Activated naive CD8-positive, alpha-beta T cell treated with anti-CD3 and anti-CD28 coated beads, Interleukin-2, amount 10 ng/mL, durations not matched to agents 7 days and 5 days (primary cell): ENCODE measurements at places on chromosomes 4 and X. TPM values are rescaled to one million over a fixed set of nuclear protein-coding genes. Genes with fewer than 3 reads are reported as not detected.

The PAGE1 gene
- total RNA-seq = not detected

The OTC gene
- not detected for total RNA-seq

The MAGEA6 gene
- not detected for total RNA-seq

GRCh38 chr4:15738877-15739276 lies 36.0 kb downstream of the BST1 start:
- no peak overlapping the region for H3K4me3 ChIP-seq
- DNase-seq = no peak
- no peaks in the 10 kb centered on the region for H3K27me3 ChIP-seq
- peaks cover 31% of the 10 kb centered on the region for H3K36me3 ChIP-seq
- H3K4me1 ChIP-seq = peaks cover 20% of the 10 kb centered on the region

GRCh38 chr4:140374130-140374477 lies 658 bp downstream of the SCOC start:
- H3K36me3 ChIP-seq = no peaks in the 10 kb centered on the region
- no peak overlapping the region for H3K4me3 ChIP-seq
- peak overlapping the region; percentile 73 for H3K27ac ChIP-seq
- no peaks in the 10 kb centered on the region for H3K27me3 ChIP-seq
- DNase-seq = no peak

DNA sequence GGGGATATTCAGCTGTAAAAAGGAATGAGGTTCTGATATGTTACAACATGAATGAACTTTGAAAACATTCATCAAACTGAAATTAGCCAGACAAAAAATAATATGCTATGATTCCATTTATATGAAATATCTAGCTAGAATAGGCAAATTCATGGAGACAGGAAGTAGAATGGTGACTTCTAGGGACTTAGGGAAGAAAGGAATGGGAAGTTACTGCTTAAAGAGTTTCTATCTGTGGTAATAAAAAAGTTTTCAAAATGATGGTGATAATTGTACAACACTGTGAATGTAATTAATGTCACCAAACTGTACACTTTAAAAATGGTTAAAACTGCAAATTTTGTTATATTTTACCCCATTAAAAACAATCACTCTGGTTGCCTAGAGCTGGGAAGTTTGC lies 30.2 kb downstream of the SMIM14 start:
- H3K4me1 ChIP-seq = no peaks in the 10 kb centered on the region
- H3K27me3 ChIP-seq = no peaks in the 10 kb centered on the region
- H3K4me3 ChIP-seq = no peak overlapping the region
- H3K36me3 ChIP-seq = peaks cover 4% of the 10 kb centered on the region
- no peak for DNase-seq

GRCh38 chr4:113288696-113289095 lies 239.2 kb downstream of the ANK2 start:
- no peak for DNase-seq
- H3K27me3 ChIP-seq = peaks cover 7% of the 10 kb centered on the region
- no peak overlapping the region for H3K27ac ChIP-seq
- H3K36me3 ChIP-seq = no peaks in the 10 kb centered on the region
- no peak overlapping the region for H3K4me3 ChIP-seq

DNA sequence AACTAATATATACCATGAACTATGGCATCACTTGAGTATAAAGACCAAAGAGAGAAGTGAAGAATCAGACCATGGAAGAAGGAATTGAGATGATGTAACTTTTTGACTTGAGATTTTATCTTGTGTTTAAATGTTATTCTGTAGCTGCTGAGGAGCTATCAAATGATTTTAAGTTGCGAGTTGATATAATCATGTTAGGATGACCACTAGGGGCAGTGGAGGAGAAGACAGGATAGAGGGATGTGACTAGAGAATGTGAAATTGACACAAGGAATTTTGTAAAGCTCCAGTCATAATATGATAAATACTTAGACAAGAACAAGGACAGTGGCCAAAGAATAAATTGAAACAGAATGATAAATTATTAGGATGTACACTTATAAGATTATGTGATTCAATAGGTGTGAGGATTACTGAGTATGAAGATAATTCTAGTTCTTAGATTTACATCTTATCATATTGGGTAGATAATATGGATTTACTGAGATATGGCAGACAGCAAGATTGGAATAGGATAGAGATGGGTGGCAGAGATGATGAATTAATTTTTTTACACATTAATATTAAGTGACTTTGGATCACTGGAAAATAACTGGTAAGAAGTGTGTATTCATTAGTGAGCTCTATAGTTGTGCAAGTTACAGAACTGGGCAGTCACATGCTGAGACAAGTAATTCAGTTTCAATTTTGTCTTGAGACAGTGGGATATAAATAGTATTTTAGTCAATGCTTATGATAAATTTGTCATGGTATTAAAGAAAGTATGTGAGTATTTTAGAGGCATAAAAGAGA lies 816.0 kb upstream of the PCDH10 start:
- H3K4me3 ChIP-seq = no peak overlapping the region
- H3K27me3 ChIP-seq = no peaks in the 10 kb centered on the region
- no peak overlapping the region for H3K27ac ChIP-seq
- no peak for DNase-seq
- no peaks in the 10 kb centered on the region for H3K36me3 ChIP-seq

GRCh38 chr4:178003098-178003657 lies 560.9 kb upstream of the AGA start:
- no peaks in the 10 kb centered on the region for H3K36me3 ChIP-seq
- H3K4me1 ChIP-seq = no peaks in the 10 kb centered on the region
- no peaks in the 10 kb centered on the region for H3K27me3 ChIP-seq
- no peak for DNase-seq
- H3K4me3 ChIP-seq = no peak overlapping the region
- H3K27ac ChIP-seq = no peak overlapping the region

- no peak overlapping the region for H3K27ac ChIP-seq
- no peaks in the 10 kb centered on the region for H3K4me1 ChIP-seq
- no peaks in the 10 kb centered on the region for H3K36me3 ChIP-seq
- no peaks in the 10 kb centered on the region for H3K27me3 ChIP-seq
Measured at GRCh38 chrX:69237236-69237635, 72.0 kb upstream of the PJA1 start.

- H3K27me3 ChIP-seq = no peaks in the 10 kb centered on the region
- peak overlapping the region; percentile 69 for H3K27ac ChIP-seq
- H3K4me1 ChIP-seq = peaks cover 6% of the 10 kb centered on the region
- H3K4me3 ChIP-seq = no peak overlapping the region
Measured at GRCh38 chrX:150736475-150736874, 43.3 kb downstream of the MTMR1 start.

DNA sequence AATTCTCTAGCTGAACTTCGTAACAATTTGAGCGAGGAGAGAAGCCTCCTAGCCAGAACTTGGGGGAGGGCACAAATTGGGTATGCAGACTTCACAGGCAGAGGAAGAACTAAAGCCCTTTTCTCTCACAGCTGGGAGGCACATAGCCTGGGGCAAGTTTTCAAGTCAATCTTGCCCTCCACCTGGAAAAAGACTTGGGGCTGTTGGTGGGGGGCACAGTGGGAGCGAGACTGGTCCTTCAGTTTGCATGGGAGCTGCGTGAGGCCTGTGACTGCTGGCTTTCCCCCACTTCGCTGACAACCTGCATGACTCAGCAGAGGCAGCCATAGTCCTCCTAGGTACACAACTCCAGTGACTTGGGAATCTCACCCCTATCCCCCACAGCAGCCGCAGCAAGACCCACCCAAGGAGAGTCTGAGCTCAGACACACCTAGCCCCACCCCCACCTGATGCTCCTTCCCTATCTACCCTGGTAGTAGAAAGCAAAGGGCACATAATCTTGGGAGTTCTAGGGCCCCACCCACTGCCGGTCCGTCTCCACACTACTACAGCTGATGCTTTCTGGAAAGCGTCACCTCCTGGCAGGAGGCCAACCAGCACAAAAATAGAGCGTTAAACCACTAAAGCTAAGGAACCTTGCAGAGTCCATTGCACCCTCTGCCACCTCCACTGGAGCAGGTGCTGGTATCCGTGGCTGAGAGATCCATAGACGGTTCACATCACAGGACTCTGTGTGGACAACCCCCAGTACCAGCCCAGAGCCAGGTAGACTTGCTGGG lies 160.8 kb downstream of the CBLL2 start:
- DNase-seq = no peak
- no peak overlapping the region for H3K4me3 ChIP-seq
- no peaks in the 10 kb centered on the region for H3K4me1 ChIP-seq
- no peaks in the 10 kb centered on the region for H3K36me3 ChIP-seq
- H3K27ac ChIP-seq = no peak overlapping the region

- DNase-seq = no peak
- H3K27me3 ChIP-seq = no peaks in the 10 kb centered on the region
- H3K36me3 ChIP-seq = no peaks in the 10 kb centered on the region
- no peak overlapping the region for H3K4me3 ChIP-seq
- H3K4me1 ChIP-seq = no peaks in the 10 kb centered on the region
- H3K27ac ChIP-seq = no peak overlapping the region
Measured at GRCh38 chr4:28211676-28212470, 1351.2 kb downstream of the STIM2 start.

GRCh38 chr4:138193963-138194362 lies 48.2 kb downstream of the SLC7A11 start:
- no peak overlapping the region for H3K4me3 ChIP-seq
- no peak overlapping the region for H3K27ac ChIP-seq
- H3K4me1 ChIP-seq = no peaks in the 10 kb centered on the region
- no peak for DNase-seq

DNA sequence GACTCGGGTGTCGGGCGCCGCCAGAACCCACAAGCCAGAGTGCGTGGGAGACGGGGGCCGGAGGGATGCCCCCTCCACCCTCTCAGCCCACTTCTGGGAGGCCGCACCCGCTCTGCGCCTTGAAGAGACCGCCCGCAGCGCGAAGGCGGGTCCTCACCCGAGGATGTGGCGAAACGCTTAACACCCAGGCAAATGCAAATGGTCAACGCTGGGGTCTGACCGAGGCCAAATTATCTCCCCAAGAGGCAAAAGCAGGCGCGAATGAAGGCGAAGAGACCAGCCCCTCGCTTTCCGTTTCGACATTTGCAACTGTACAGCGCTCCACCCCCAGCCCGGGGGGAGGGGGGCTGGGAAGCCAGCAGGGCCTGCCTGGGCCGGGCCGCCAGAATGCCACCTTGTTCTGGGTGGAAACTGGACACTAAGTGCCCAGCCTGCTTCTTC lies 137.7 kb upstream of the ZIC3 start:
- peaks cover 52% of the 10 kb centered on the region for H3K27me3 ChIP-seq
- H3K4me1 ChIP-seq = peaks cover 2% of the 10 kb centered on the region
- no peaks in the 10 kb centered on the region for H3K36me3 ChIP-seq
- peak; percentile 38 for DNase-seq
- no peak overlapping the region for H3K27ac ChIP-seq

DNA sequence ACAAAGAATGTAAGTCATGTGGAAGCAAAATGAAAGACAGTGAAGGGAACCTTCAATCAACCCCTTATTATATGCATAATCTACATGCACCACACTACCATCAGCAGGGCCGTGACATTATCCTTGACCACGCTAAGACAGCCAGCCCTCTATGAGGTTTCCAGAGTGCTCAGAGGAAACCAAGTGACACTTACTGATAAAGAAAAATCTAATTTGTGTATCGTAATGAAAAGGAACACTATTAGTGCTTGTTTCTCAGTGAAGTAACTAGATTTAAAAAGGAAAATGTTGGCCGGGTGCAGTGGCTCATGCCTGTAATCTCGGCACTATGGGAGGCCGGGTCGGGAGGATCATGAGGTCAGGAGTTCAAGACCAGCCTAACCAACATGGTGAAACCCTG lies 56.4 kb downstream of the ABCG2 start:
- DNase-seq = no peak
- no peaks in the 10 kb centered on the region for H3K4me1 ChIP-seq
- peaks cover 3% of the 10 kb centered on the region for H3K27me3 ChIP-seq
- H3K27ac ChIP-seq = no peak overlapping the region
- no peak overlapping the region for H3K4me3 ChIP-seq
- H3K36me3 ChIP-seq = no peaks in the 10 kb centered on the region

DNA sequence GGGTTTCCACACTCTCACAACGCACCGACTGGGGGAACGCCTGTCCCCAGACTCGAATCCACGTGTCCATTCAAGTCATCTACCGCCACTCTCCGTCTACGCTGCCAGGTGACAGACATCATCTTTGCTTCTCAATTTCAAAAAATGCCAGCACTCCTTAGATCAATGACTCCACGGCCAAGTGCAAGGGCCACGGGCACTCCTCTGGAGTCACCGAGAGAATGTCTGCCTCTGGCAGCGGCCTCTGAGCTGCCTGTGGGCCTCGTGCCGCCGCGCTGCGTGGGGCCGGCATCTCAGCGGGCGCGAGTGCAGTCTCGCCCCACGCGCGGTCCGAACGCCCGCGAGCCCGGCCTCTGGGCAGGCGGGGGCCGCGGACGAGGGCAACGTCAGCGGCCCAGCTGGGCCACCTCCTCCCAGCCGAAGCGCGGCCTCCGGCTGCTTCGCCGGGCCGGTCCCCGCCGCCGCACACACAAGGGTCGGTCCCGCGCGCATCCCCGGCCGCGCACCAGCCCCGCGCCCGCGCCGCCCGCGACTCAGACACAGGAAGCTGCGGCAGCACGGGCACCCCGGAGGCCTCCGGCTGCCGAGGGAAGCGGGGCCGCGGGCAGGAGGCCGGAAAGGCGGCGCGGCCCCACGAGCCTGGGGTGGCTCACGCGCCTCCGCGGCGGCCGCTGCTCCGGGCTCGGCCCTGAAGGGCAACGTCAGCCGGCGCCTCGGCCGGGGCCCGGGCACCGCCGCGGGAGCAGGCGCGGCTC lies 450 bp downstream of the ACSL1 start:
- peaks cover 27% of the 10 kb centered on the region for H3K4me1 ChIP-seq
- peak overlapping the region; percentile 87 for H3K4me3 ChIP-seq
- peak overlapping the region; percentile 75 for H3K27ac ChIP-seq

GRCh38 chr4:117874216-117874615 lies 160.1 kb upstream of the NDST3 start:
- H3K27me3 ChIP-seq = no peaks in the 10 kb centered on the region
- H3K27ac ChIP-seq = no peak overlapping the region
- H3K4me3 ChIP-seq = no peak overlapping the region
- DNase-seq = no peak
- H3K36me3 ChIP-seq = no peaks in the 10 kb centered on the region
- no peaks in the 10 kb centered on the region for H3K4me1 ChIP-seq

GRCh38 chr4:7478665-7479064 lies 43.9 kb upstream of the PSAPL1 start:
- no peak for DNase-seq
- H3K27me3 ChIP-seq = no peaks in the 10 kb centered on the region
- H3K36me3 ChIP-seq = no peaks in the 10 kb centered on the region
- no peak overlapping the region for H3K27ac ChIP-seq
- H3K4me1 ChIP-seq = no peaks in the 10 kb centered on the region

- DNase-seq = no peak
- no peak overlapping the region for H3K27ac ChIP-seq
- no peak overlapping the region for H3K4me3 ChIP-seq
- no peaks in the 10 kb centered on the region for H3K27me3 ChIP-seq
- no peaks in the 10 kb centered on the region for H3K36me3 ChIP-seq
Measured at GRCh38 chr4:159966746-159967145, 863.9 kb downstream of the RAPGEF2 start.

GRCh38 chr4:6955261-6955911 lies 45.8 kb downstream of the TBC1D14 start:
- DNase-seq = peak; percentile 15
- H3K27me3 ChIP-seq = no peaks in the 10 kb centered on the region
- no peaks in the 10 kb centered on the region for H3K36me3 ChIP-seq
